BJ (cell line): ENCODE measurements at places on chromosomes 7 and 10.

GRCh38 chr10:13658264-13658663 is 71.5 kb downstream of the PRPF18 start:
- DNase-seq = no peak

DNA sequence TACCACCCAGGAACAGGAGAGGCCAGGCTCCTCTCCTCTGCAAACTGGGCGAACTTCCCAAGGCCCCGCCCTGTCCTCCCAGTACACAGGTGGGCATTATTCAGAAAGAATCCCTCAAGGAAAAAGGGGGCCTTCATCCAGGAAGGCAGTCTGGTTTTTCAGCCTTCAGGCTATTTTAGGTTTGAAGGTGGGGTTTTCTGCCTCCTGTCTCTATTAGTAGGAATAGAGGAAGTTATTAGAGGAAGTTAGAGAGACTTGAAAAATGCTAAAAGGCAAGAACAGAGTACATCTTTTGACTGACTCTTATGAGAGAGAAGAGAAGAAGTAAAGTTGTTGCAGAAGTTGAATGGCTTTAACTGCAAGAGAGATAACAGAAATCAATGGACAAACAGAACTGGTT is 250.9 kb upstream of the SORCS1 start:
- no peak for DNase-seq

DNA sequence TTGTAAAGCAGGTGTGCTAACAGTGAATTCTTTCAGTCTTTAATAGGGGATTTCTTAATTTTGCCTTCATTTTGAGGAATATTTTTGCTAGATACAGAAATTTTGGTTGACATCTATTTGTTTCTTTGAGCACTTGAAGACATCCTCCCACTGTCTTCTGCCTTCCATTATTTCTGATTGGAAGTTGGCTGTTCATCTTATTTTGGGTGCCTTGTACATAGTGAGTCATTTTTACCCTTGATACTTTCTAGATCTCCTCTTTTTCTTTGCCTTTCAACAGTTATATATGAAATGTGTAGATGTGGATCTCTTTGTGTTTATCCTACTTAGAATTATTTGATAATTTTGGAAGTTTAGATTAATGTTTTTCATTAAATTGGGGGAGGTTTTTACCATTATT is 631.0 kb downstream of the AUTS2 start:
- no peak for DNase-seq

- no peak for DNase-seq
Measured at GRCh38 chr10:56481521-56482091, 120.5 kb upstream of the ZWINT start.

DNA sequence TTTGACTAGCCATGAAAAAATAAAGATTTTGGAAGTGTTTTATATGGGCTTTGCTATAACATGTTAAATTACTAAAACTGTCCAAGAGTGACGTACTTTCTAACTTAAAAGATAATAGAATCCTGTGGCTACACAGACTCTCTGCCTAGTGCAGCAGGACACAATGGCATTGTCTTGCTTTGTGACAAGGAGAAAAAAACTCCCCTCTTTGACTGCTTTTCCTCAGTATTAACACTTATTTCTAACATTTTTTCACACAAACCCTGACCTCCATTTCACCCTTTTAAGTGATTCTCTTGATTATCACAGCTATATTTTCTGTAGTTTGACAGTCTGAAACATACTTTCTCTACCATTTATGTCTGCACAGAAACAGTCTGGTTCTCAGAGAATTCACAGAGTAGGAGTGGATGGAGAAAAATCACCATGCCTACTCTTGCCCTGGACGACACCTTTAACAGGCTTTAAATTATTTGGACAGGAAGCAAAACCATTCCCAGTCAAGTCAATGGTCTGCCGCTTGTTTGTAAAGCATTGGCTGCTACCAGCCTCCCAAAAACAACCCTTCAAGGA is 336.3 kb upstream of the SMIM30 start:
- DNase-seq = no peak

- no peak for DNase-seq
Measured at GRCh38 chr10:127090138-127090537, 106.3 kb downstream of the INSYN2A start.

GRCh38 chr7:94161476-94161875 is 157.3 kb upstream of the BET1 start:
- no peak for DNase-seq

DNA sequence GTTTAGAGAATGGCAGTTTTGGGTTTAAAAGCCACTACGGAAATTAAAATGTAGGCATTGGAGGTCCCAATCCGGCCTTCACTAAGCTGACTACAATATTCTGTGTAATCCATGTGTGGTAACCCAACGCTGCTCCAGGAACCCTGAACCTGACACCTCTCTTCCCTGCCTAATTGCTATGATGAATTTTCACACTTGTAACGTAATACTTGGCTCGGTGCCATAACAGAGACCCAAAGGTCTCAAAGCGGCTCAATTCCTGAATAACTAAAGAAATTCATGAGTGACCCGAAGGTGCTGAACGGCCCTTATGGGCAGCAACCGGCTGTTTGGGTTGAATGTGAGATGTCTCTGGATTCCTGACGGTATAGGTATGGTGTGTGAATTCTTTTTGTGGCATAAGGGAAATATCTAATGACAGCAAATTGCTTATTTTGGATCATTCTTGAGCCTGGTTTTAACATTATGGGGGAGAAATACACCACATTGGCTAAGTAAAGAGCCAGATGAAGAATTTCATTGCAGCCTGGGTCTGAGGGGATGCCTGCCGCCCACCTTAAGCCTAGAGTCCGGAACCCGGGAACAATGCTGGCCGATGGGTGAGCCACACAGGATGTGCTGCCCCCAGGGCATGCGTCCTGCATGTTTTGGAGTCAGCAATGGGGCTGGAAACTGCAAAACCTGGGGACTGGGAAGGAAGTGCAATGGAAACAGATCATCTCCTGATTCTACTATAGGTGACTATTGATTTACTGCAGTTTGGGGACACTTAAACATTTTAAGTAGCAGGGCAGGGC is 69.7 kb upstream of the FZD8 start:
- no peak for DNase-seq

DNA sequence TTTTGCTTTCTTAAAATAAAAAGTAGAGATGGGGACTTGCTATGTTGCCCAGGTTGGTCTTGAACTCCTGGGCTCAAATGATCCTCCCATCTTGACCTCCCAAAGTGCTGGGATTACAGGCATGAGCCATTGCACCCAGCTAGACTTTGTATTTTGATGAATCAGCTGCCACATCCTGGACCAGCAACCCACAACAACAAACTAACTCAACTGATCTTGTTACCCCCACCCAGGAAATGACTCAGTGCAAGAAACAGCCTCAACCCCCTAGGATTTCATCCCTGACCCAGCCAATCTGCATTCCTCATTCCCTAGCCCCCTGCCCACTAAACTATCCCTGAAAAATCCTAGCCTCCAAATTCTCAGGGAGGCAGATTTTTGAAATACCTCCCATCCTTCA is 123.8 kb downstream of the IPMK start:
- DNase-seq = no peak

- no peak for DNase-seq
Measured at GRCh38 chr10:6006546-6006945, 29.2 kb upstream of the IL15RA start.

DNA sequence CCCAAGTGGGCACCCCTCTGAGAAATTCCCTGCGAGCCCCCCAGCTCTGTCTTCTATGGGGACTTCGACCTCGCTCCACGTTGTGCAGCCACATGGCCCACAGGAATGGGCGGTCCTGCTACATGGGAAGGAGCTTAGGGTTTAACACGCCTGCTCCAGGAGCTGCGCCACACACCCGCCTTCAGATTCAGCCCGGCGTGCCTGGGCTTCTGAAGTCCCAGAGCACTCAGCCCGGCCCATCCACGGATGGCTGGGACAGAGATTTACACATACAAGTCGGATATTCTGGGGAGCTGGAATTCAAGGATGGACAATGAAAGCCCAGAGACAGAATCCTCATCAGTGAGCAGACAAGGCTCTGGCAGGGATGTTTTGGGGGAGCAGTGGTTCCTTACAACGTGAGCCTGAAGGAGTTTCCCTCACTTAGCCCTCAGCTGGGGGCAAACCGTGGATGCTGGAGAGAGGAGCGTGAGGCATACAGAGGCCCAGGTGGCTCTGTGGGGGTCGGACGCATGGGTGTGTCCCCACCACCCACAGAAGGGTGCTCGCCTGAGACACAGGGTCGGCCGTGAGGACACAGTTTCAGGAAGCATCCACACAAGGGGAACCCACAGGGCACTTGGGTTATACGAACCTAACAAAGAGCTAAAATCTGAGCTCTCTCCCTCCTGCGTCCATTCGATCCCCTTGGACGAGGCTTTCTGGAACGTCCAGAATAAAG is 372.9 kb downstream of the DNAJB6 start:
- no peak for DNase-seq

GRCh38 chr7:133948588-133948987 is 178.6 kb upstream of the LRGUK start:
- no peak for DNase-seq

- DNase-seq = no peak
Measured at GRCh38 chr7:132380059-132380458, 196.2 kb downstream of the PLXNA4 start.
